Stimulated activated CD8-positive, alpha-beta memory T cell treated with anti-CD3 and anti-CD28 coated beads, Interleukin-7, amount 100 ng/mL, for 1 hour (primary cell): ENCODE measurements at places on chromosomes 2 and 18.

GRCh38 chr2:44939106-44940048 is 2.1 kb upstream of the SIX3 start:
- no peak for DNase-seq

DNA sequence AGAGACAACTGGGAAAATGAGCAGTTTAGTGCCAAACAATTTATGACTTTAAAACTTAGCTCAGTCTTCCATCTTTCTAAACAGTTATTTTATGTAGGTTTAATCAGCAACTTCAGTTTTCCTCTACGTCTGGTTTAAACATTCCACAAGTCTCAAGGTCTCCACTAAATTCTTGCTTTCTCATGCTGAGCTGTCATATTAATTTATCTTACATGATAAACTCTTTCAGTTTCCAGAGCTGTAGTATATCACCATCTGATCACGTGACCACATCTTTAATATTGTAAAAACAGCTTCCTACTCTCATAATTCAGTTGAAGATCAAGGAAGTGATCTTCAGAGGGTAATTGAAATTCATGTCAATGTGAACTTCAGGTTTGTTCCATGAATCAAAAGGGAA is 158.6 kb downstream of the ZNF804A start:
- DNase-seq = no peak

DNA sequence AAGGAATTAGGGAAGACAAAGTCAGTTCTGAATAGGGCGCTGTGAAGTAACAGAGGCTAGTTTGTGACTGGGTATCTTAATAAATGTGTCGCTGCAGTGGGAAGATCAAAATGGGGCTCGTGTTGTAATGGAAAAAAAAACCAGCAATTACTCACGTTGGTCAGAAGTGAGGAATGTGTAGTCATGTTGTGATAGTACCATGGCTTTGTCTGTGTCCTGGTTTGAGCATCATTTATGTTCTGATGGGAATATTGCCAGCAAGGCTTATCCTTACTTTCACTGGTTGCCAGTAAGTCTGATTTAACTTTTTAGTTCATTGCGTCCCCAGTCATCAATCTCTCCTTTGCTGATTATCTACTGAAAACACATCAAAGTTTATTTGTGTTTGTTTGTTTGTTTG is 467.6 kb downstream of the NYAP2 start:
- DNase-seq = no peak

DNA sequence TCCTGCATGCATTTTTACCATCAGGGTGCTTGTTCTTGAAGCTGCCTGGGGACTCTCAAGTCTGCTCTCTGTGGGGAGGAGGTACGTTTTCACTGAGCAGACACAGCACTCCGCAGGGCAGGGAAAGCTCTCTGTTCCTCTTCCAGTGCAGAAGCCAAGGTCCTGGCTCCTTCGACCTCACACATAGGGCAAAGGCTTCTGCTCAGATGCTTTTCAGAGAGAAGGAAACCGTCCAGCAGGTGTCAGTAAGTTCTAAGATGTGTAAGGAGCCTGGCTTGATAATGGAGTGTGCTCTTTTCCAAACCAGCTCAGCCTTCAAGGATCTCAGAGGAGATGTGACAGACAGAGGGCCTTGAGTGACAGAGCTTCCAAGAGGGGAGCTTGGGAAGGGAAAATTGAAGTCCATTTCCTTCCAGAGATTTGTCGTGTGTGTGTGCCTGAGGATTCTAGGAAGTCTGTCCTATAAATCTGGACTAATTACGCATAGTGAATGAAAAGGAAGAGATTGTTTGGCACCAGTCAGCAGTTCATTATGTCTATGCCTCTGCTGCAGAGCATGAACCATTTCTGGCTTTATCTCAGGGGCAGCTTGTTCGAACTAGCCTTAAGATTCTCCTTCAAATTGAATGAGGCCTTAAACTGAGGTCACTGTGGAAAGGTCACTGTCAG is 67.3 kb upstream of the UPP2 start:
- DNase-seq = no peak

DNA sequence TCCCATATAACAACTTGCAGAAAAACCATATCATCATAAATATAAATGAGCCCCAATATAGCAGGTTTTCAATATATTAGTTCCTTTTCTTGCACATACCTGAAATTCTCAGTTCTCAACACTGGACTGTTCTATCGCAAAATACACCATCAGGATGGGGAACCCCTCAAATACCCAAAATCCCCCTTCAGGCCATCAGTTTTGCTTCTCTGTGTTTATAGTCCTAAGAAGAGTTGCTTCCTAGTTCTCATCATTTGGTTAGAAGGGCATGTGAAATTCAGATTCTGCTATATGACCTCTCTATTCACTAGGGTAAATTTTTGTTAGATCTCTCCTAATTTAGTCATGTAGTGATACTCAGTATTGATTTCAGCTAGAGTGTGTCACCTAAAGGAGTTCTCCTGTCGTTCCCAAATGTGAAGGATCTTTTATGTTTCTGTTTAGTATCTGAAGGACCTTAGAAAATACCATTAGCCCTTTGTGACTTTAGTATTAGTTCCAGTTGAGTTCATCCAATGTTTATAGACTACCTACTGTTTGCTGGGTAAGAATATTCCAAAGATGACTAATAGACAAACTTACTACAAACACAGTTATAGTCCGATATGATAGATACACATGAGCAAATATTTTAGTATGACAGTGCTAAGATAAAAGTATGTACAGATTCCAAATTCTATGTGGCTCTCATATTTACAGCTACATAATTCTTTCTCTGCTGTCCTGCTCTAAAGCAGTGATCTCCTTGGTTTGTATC is 115.8 kb downstream of the TTC27 start:
- no peak for DNase-seq

GRCh38 chr2:38709567-38710194 is 41.5 kb downstream of the SRSF7 start:
- no peak for DNase-seq

DNA sequence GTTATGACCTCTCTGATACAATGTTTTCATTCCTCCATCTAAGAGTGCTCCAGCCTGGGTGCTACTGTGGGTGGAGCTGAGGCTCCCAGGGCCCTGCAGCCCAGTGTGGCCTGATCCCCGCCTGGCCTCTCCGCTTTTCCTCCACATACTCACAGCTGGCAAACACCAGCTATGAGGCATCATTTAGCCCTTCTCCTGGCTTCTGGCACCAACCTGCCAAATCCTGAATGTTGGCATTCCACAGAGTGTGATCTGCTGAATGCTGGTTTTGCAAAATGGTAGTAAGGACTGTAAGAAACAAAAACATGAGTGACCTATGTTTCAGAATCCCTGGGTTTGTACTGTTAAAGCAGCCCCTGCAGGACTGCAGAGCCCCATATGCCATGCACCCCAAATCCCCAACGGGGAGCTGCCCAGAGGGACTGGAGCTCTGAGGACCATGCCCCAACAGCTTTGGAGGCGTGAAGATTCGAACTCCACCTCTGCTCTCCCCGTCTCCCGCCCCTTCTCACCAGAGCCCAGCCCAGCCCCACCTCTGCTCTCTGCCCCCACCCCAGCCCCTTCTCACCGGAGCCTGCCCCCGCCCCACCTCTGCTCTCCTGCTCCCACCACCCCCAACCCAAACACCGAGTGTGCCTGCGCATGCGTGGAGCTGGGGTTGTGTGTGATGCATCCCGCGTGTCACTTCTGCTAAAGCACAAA is 4.2 kb downstream of the SLC66A2 start:
- no peak for DNase-seq
